Astrocyte (in vitro differentiated cells and primary cell): ENCODE measurements at places on chromosomes 1 and 21.

- H3K4me1 ChIP-seq, result peaks cover 4% of the 10 kb centered on the region
- H3K4me3 ChIP-seq, result no peak overlapping the region
- no peak overlapping the region for H3K27ac ChIP-seq
- DNase-seq, result no peak
- H3K27me3 ChIP-seq, result no peaks in the 10 kb centered on the region
Observed at GRCh38 chr1:180033390-180033789, 78.8 kb downstream of the CEP350 start.

- H3K27ac ChIP-seq, result peak overlapping the region; percentile 56
- H3K36me3 ChIP-seq, result no peaks in the 10 kb centered on the region
- DNase-seq, result peak; percentile 61
- H3K27me3 ChIP-seq, result no peaks in the 10 kb centered on the region
- peaks cover 9% of the 10 kb centered on the region for H3K4me1 ChIP-seq
Observed at GRCh38 chr21:26115899-26116298, 54.7 kb downstream of the APP start.

- no peaks in the 10 kb centered on the region for H3K4me1 ChIP-seq
- H3K27me3 ChIP-seq, result peaks cover 3% of the 10 kb centered on the region
- no peak overlapping the region for H3K27ac ChIP-seq
- DNase-seq, result no peak
- H3K4me3 ChIP-seq, result no peak overlapping the region
Observed at GRCh38 chr1:174118751-174119150, 40.6 kb upstream of the RABGAP1L start.

DNA sequence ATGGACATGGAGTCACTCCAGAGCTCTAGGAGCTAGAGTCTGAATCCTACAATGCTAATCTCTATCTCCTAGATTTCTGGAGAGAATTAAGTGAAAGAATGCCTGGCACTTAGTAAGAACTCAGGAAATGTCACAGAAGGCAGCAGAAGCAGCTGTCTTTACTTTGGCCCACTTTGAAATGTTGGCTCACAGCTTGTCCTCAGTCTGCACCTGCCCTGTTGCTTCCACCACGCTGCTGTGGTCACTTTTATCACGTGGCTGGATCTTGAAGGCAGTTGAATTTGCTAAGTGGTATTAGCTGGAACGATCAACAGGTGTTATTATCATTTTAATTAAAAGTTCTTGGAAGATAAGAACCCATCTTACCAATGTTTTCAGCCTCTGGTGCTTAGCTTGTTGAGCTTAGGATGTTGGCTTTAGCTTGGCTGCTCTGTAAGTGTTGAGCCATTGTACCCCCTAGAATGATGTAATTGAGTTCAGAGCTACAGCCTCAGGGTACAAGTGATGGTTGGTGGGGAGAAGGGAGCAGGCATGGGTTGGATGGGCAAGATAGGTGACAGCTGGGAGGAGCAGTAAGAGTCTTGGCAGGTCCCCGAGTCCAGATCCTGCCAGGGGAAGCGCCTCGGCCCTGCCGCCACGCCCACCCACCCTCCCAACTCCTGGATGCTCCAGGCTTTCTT, 41.9 kb upstream of the EPS8L3 start:
- no peaks in the 10 kb centered on the region for H3K27me3 ChIP-seq
- no peak overlapping the region for H3K27ac ChIP-seq
- DNase-seq, result no peak
- H3K4me1 ChIP-seq, result peaks cover 30% of the 10 kb centered on the region
- H3K36me3 ChIP-seq, result no peaks in the 10 kb centered on the region
- H3K4me3 ChIP-seq, result no peak overlapping the region

DNA sequence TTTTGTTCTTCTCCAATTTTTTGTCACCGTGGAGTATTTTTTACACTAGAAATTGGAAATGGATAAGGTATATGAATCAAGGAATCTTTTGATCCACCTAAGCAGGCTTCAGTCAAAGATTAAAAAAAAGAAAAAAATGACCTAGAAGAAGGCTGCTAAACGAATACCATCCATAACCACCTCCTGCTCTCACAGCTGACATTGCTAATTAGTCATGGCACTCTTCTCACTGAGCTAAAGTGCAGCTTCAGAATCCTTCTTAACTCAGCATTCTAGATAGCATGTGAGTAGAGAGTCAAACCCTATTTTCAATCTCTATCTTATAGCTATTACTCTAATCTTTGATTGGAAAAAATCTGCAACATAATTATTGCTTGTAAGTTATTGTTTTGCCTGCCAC, 40.2 kb upstream of the ST6GALNAC5 start:
- no peaks in the 10 kb centered on the region for H3K36me3 ChIP-seq
- no peaks in the 10 kb centered on the region for H3K27me3 ChIP-seq
- peak; percentile 23 for DNase-seq
- no peak overlapping the region for H3K27ac ChIP-seq
- H3K4me3 ChIP-seq, result no peak overlapping the region

DNA sequence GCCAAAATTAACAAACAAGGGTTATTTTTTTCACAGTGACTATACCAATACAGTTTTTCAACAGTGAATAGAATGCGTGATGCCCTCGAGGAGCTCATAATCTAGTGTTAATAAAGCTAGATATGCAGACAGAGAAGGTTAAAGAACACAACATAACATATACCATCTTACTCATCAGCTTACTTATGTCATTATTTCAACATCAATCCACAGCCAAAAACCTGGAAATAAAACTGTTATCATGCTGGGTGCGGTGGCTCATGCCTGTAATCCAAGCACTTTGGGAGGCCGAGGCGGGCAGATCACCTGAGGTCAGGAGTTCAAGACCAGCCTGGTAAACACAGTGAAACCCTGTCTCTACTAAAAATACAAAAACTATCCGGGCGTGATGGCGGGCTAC, 6.1 kb downstream of the STX6 start:
- H3K4me1 ChIP-seq, result peaks cover 7% of the 10 kb centered on the region
- DNase-seq, result no peak
- no peaks in the 10 kb centered on the region for H3K27me3 ChIP-seq
- H3K27ac ChIP-seq, result no peak overlapping the region
